ENCODE measurements at places on chromosomes 12 and 14.

DNA sequence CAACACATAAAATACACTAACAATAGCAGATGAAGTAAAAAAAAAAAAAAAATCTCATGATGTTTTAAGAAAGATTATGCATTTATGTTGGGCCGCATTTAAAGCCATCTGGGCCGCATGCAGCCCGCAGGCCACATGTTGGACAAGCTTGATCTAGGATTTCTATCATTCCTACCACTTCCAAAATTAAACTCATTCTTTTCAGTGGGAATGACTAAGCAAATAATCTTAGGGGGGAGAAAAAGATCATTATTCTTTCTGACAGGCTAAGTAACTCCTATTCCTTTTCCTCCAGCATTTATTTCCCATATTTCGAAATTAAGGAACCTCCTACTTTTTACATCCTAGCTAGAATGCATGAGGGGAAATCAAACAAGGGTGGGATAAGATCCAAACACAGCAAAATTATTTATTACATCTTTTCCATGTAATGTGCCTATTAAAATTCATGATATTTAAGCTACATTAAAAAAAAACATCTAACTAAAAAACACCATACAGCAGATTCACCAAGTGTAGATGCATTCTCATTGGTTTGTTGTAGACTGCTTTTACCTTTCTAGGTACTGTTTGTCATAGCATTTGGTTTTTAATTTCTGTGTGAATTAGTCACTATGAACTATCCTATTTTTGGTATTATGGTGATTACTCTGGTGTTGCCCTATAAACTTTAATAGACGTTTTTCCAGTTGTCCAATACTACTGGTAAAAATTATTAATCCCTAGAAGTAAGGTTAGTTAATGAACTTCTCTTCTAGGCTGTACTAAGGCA, 76.1 kb downstream of the RASSF8 start:
- no peak for DNase-seq

DNA sequence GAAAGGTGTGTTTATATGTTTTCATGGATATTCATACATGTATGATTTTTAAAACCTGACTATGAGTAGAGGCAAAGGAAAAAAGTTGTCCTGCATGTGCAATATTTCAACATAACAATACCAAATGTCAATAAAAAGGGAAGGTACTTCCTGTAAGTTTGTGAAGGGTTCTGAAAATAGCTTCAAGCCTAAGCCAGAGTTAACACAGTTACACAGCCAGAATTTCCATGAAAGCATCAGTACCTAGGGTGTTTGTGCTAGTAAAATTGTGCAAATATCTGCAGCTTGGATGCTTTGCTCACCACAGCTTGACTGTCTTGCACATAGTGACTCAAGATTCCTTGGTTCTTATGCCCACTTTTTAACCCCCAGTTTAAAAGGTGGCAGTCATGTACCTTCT, 193.1 kb upstream of the FAR2 start:
- DNase-seq = no peak

- no peak for DNase-seq
These were observed 239.4 kb upstream of the KRR1 start for GRCh38 chr12:75750716-75751306.

GRCh38 chr14:64675312-64675711, 28.9 kb upstream of the PLEKHG3 start:
- DNase-seq = no peak

DNA sequence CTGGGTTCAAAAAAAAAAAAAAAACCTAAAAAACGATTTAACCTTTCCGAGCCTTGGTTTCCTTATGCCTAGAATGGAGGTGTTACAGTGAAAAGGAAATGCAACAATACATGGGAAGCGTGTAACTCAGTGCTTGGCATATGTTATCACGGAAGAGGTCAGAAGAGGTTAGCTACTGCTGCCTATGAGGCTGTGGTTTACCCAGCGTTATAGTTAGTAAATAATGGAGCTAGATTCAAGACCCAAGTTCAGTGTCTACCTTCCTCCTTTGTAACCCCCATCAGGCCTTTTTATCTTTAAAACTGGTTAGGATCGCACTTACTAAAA, 839 bp downstream of the IFT43 start:
- no peak for DNase-seq

DNA sequence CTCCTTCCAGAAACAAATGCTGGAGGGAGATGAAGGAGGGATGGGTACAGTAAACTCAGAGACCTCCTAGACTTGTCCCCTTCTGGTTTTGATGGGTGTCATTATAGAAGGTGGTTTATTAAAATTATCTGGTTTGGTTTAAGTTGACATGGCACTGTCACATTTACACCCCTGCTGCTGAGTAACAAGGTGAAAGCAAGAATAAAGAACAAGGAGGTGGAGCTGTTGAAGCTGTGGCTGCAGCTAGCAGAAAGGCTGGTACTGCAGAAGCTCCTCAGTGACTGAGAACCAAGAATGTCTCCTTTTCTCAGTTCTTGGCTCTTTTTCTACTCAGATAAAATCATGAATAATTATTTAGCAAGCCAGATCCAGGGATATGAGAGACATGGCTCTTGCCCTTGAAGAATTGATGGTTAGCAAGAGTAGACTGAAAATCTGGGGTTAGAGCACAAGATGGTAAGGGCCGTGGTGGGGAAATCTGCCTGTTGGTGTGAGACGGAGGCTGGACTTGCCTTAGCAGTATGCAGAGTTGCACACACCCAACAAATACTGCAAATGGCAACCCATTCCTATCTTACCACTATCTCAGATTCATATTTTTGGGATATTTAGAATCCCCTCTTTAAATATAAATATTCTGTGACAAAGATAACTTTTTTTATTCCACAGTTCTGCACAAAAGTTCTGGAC, at the start of gene GZMH:
TSS of gene GZMH (minus strand) at position 31 of the 690 bp plus-strand sequence. CDS start 72 bp downstream, outside the sequence.
- DNase-seq = no peak

- no peak for DNase-seq
These were observed 203.5 kb upstream of the NOS1 start for GRCh38 chr12:117564881-117565280.

DNA sequence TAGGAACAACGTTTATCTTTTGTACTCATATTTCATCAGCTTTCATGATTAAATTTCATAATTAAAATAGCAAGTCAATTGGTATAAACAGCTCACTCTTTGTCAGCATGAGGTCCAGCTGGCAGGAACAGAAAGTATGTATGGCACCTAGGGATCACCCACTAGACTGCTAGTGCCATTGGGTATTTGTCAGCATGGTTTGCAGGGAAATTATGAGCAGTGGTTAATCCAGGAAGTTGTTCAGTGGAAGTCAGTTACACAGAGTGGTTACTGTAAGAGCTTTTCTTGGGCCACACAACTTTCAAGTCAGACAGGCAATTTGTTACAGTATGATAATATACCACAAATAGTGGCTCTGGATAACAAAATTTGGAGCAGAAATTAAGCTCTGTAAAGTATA, 340.3 kb upstream of the RGS6 start:
- DNase-seq = no peak

DNA sequence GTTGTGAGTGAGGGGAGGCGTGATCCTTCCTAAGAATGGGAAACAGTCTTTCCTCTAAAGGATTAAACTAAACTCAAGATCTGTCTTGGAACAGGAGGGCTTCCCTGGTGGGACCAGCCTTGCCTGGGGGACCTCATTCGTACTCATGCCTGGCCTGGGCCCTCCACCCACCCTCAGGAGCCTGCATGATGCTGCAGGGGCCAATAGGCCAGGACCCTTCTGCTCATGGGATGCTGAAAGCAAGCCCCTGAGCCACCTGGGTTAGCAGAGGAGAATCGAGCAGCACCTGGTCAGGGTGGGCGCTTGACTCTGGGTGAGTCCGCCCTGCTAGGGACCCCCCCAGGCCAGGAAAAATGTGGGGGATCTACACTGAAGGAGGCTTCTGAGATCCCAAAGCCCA, 48.3 kb upstream of the FAM181A start:
- no peak for DNase-seq

DNA sequence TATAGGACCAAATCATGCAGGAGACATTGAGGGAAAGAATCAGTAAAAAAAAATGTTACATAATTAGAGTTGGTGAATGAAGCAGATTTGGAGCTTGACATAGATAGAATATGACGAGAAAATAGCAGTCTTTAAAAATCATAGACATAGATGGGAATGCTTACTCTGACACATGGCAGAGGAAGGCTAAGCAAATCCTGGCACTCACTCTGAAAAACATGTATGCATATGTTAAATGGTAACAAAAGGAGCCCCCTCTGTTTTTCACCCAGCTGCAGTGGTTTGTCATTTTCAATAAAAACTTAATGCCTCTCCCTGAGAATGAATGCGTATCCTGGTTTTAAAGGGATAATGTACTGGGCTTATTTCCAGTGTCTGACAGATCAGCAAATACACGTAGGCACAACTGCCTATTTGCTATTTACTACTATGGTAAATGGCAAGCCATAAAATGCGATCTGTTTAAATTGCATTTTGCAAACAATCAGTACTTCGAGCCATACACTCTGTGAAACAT, 561.2 kb upstream of the SEL1L start:
- DNase-seq = no peak
